ENCODE measurements at places on chromosomes 3 and 15.
A peak's percentile ranks its signal among the peaks of the same experiment; 100 is the strongest.

DNA sequence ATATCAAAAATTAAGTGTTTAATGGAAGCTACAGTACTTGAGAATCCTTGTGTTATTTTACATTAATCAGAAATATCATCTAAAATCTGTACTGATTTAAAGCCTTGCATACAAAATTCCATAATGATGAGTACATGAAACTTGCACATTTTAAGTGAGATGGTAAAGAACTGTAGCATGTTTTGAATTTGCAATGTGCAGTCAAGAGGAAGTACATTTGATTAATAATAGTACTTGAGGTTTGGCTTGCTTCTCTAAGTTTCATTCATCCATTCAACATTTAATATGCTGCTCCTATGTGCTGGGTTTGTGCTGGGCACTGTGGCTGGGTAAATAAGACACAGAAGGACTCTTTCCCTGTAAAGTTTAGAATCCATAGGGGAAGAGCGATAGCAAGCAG is 332.3 kb downstream of the CNTN3 start:
- DNase-seq, result no peak

- no peak for DNase-seq
Measured at GRCh38 chr3:119831022-119831421, 49.1 kb downstream of the NR1I2 start.

DNA sequence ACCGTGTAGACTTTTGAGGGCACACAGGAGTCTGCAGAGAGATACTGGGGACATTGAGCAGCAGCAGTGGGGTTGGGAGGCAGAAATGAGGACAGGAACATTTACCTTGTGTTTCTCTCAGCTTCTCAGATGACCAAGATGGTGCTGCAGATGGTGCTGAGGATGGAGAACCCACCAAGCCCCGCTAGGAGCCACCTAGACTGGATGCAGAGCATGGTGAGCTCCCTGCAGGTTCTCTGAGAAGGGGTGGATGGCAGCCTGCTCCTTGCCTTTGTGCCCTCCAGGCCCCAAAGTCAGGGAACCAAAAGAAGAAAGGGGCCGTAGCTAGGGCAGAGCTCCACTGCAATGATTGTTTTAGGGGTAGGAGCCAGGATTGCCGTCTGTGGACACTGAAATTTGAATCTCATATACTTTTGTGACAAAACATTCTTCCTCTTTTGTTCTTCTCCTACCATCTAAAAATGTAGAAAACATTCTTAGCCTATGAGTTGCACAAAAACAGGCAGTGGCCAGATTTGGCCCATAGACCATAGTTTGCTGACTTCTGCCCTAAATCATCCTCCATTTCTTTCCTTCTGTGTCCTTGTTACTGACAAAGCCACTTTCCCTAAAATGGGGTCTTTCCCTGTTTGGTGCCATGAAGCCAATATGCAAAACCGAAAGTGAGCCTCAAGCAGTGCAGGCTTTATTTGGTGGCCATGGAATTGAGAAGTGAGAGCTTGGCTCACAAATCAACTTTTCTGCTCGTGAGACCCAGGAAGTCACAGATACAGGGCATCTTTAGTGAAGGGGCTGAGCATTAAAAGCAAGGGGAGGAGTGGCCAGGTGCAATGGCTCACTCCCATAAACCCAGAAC is 11.9 kb upstream of the MUC20 start:
- DNase-seq, result no peak

GRCh38 chr3:63922491-63923199 is 10.5 kb upstream of the SCAANT1 start:
- DNase-seq, result no peak

DNA sequence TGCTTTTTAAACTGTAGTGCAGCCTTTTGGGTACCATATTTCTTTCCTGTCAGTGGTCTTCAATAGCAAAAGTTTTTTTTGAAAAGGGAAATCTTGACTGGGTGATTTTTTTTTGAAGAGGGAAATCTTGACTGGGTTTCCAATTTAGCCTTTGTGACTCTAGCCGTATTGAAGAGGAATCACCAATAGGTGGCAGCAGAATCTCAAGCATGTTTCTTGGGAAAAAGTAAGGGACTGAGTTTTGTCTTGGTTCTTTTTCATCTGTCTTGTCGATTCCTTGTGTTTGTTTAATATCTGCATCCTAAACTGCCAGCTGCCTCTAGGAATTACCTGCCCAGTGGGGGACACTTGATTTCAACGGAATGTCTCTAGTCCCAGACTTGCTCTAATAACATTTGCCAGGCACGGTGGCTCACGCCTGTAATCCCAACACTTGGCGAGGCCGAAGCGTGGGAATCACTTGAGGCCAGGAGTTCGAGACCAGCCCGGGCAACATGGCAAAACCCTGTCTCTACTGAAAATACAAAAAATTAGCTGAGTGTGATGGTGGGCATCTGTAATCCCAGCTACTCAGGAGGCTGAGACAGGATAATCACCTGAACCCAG is 89.2 kb downstream of the RBPMS2 start:
- no peak for DNase-seq

- no peak for DNase-seq
Measured at GRCh38 chr3:179071027-179071322, 634 bp downstream of the ZMAT3 start.

- no peak for DNase-seq
Measured at GRCh38 chr15:98455904-98456303, 192.4 kb upstream of the IGF1R start.

DNA sequence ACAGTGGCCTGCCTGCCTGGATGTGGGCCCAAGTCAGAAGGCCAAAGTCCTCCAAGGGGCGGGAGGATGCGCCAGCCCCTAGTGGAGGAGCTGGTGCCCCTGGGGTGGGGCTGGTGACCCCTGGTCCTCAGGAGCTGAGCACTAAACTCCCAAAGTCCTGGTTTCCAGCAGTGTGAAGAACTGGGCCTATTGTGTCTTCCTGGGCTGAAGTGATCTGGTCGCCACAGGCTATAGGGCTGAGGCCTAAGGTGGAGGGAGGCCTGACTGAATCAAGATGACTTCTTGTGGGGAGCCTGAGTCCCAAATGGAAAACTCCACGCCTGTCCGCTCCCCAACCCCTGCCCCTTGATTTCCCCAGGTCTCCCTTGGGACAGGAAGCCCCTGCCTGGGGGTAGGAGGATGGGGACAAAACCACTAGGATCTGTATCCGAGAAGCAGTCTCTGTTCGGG is 753 bp upstream of the FES start:
- DNase-seq, result no peak

GRCh38 chr3:51819709-51820406 is 40.8 kb upstream of the IQCF6 start:
- no peak for DNase-seq

GRCh38 chr15:87959662-87960061 is 296.9 kb downstream of the NTRK3 start:
- DNase-seq, result no peak

- no peak for DNase-seq
Measured at GRCh38 chr3:66092175-66092995, 53.7 kb upstream of the MAGI1 start.

GRCh38 chr15:42727750-42728381 is 9.1 kb downstream of the CDAN1 start:
- DNase-seq, result no peak

DNA sequence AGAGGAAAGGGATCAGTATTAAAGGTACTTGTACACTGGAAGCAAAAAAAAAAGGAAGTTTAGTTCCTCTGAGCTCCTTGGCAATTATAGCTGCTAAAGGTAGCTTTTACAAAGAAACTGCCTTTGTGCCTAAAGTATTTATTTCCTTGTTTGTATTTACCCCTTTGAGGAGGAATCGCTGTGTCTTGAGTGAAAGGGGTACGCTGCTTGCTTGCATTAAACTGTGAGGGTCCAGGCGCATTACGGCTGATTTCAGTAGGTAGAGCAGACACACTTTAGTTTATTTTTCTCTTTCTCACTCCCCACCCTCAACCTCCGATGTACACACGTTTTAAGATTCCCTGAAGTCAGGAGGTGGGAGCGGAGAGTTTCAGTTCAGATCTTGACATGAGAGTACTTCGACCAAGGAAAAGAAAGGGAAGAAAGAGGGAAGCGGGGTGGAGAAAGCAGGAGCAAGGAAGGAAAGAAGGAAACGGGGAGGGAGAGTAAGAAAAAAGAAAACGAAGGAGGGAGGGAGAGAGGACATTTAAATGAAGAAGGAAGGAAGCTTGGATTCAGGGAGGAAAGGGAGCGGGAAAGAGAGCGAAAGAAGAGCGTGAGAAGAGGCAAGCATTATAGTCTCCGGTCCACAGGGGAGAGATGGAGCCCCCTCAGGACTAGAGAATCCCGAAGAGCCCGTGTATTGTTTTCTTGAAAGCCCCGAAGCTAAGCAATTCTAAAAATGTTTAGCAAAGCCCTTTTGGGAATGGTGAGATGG is 1.2 kb upstream of the MME start:
- DNase-seq, result no peak

GRCh38 chr15:70318594-70319465 is 221.1 kb upstream of the TLE3 start:
- DNase-seq, result no peak

GRCh38 chr15:52146261-52146660 is 33.7 kb upstream of the BCL2L10 start:
- DNase-seq, result no peak

GRCh38 chr3:30400926-30401325 is 205.5 kb upstream of the TGFBR2 start:
- DNase-seq, result no peak

GRCh38 chr15:101539492-101539891 is 50.0 kb upstream of the PCSK6 start:
- no peak for DNase-seq

GRCh38 chr15:83928392-83928734 is 274.4 kb downstream of the ADAMTSL3 start:
- DNase-seq, result no peak

GRCh38 chr3:100348727-100349126 is 14.2 kb downstream of the NIT2 start:
- DNase-seq, result no peak

- no peak for DNase-seq
Measured at GRCh38 chr3:161026612-161027510, 78.3 kb downstream of the B3GALNT1 start.

DNA sequence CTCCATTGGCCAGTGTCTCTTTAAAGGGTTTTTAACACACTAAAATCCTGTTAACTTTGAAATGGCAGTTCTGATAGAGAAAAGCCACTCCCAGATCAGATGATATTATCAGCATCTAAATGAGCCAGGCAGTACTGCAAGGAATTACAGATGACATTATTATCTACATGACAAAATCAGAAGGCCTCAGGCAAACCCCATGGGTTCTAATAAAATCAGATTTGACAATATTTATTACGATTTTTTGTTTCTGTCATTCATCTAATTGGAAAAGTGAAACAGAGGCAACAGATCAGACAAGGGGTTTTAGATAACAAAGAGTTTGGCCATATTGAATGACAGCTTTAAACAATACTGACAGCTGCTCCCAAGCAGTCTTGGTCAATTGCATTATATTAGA is 112.7 kb downstream of the FEZF2 start:
- DNase-seq, result no peak

DNA sequence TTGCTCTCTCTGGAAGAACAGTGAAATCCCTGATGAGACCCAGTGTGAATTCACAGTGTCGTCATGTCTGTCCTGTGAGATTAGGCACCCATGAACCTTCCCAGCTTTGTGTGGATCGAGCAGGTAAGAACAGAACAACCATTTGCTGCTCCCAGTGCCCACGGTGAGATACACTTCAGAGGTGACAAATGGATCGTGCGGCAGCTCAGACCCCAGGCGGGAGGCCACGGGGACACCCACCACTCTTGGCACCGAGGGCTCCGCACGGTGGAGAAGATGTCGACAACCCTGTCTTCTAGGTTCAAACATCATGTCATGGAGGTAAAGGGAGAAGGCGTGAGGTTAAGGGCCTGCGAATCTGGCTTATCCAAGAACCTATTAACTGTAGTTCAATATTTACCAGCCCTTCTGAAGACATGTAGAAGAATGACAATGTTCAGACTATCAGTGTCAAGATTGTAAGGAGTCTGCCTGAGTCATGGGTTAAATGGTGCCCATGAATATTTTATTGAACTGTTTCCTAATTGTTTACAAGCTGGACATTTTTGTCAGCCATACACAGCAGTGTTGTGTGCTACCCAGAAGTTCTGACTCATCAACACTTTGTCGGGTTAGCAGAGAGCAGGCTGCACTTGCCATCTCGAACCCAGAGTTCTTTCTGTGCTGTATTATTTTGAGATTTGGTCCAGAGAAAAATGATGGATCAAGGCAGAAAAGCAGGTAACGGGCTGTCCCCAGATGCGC is 15.5 kb upstream of the PCSK6 start:
- no peak for DNase-seq

- no peak for DNase-seq
Measured at GRCh38 chr3:150062492-150062891, 91.8 kb upstream of the PFN2 start.

- no peak for DNase-seq
Measured at GRCh38 chr15:58980351-58980939, 7.0 kb upstream of the RNF111 start.

GRCh38 chr15:71508081-71508682 is 302.2 kb upstream of the NR2E3 start:
- DNase-seq, result no peak

- no peak for DNase-seq
Measured at GRCh38 chr3:54393150-54393549, 270.8 kb downstream of the CACNA2D3 start.

GRCh38 chr15:89317186-89317720 is 17.4 kb downstream of the POLG start:
- DNase-seq, result no peak

GRCh38 chr3:72593881-72594397 is 254.3 kb downstream of the SHQ1 start:
- DNase-seq, result peak; percentile 56

DNA sequence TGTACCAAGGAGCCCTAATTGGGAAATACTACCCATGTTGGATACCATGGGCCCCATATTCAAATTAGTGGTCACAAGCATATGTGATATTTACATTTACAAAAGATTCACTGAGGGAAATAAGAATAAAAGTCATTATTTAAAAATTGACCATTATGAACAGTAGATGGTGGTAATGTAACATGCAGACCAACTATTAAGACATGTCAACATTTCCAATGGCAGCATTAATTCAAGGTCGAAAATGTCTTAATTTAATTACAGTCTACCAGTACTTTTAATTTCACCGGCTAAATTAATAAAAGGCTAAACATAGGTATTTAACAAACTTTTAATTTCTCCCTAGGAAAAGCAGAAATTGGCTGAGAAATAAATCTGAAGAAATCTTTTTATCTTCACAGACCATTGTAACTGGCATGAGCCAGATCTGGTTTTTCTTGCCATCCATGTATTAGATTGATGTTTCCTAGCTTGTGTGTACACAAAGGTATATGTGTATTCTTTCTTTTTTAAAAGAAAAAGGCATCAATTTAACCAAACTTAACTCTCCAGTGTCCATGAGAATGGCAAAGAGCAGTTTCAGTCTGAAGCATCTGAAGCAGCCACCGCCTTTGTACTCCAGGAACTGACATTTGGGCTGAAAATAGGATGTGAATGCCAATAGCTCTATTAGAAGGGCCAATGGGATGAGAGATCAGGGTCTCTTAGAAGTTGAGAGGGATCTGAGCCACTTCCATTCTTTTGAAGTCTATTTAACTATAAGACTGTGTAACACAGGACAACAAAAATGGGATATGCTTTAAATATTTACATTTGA is 26.6 kb downstream of the NEK11 start:
- no peak for DNase-seq

DNA sequence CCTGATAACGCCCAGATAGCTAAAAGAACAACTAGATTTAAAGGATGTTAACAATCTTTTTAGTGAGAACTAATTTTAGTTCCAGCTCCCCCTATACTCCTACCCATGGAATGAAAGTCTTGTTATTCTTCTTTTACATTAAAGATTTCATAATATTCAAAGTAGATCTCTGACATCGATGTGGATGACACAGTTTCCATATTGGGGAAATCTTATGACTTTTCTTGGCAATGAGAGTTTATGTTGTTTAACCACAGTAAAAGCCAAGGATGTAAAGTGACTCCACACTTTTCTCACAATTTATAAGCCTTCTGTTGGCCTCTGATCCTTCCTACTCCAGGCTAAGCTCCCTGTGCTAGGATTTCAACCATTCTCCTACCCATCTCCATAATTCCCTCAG is 332.6 kb upstream of the KCNMB2 start:
- no peak for DNase-seq
